Cerebellar nuclear complex (tissue), 1 donor: ENCODE measurements at places on chromosomes 2 and 18.

DNA sequence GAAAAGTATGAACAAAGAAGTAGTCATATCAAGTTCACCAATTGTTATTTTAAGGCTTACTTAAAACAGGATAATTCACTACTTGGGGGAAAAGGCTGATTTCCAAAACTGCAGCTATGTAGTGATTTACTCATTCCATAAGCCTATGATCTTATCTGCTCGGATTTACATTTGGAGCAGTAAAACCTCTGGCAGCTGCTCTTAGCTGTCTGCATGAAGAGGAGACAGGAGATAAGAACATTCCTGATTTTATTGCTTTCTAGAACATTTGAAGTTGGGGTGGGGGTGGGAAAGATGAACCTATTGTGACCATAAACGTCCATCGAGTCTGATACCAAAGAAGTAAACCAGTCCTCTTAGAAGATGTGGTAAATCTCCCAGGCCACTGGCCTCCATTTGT lies 120.9 kb downstream of the MMADHC start:
- DNase-seq: no peak

GRCh38 chr18:79729611-79730010 lies 50.0 kb downstream of the CTDP1 start:
- no peak for DNase-seq

DNA sequence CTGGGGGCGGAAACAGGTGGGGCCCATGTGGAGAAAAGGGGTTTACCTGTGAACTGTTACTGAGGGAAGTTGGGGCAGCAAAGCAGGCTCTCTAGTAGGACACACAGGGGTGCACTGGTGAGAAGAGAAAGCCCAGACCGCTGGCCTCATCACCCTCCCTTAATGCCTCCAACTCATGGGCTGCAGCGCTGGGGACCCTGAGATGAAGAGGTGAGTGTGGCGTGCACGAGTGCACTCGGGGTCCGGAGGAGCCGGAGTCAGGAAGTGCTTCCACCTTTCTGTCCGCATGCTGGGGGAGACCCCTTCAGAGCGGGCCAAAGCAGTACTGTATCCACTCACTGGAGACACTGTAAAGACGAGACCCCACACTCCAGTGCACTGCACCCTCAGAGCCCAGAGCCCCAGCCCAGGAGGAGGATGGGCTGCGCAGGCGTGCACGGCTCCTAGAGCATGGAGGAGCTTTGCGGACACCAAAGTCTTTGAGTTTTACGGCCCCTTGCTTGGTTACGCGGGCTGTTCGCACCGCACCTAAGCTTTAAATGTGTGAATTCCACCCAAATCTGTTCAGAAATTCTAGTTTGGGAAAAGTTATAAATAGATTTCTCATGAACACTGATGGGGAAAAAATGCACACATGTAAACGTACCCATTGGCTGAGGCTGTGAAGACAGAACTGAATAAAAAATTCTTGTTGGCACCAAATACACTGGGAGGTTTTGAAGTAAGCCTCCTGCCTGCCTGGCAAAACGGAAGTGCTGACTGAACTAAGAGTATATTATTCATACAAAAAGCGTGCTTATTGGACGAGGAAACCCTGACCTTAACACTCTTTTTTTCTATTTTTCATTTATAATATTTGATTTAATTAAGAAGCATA lies 45.4 kb upstream of the PPP4R1 start:
- DNase-seq: no peak

DNA sequence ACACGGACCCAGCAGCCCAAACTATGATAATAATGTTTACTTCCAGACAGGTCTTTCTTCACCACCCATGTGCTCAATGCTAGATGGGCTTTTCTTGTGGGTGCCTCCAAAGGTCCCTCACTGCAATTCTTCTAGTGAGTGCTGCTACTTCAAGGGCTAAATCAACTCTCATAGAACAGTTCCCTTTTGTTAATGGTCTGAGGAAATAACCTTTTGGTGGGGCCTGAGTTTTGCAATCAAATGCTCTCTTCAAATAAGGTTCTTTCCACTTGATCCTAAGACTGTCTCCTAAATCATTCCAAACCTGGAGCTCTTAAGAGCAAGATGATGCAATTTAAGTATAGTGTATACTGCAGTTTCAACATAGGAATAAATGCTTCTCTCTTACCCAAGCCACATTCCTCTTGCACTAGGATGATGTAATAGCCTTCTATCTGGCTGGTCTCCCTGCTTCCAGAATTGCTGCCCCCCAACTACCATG lies 6.0 kb downstream of the NEMP2 start:
- DNase-seq: no peak

GRCh38 chr2:182302174-182302573 lies 124.7 kb downstream of the PDE1A start:
- no peak for DNase-seq

DNA sequence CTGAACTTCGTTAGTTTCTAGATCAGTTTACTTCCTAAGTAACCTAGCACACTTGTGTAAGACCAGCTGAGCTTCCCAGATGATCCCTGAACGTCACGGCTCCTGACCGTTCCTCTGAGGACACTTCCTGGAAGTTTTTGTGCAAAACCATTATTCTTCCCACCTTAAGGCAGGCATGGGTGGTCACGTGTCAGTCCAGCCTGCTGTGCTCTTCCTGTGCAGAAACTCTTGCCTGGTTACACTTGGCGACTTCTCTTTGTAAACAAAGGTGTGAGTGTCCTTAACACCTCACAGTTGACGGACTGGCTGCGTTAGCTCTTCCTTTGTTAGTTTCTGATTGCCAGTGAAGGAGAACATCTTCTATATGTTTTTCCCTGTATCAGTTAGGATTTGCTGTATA lies 118.3 kb downstream of the SH3RF3 start:
- no peak for DNase-seq

- DNase-seq: no peak
Measured at GRCh38 chr18:63287691-63288220, 31.8 kb downstream of the BCL2 start.

DNA sequence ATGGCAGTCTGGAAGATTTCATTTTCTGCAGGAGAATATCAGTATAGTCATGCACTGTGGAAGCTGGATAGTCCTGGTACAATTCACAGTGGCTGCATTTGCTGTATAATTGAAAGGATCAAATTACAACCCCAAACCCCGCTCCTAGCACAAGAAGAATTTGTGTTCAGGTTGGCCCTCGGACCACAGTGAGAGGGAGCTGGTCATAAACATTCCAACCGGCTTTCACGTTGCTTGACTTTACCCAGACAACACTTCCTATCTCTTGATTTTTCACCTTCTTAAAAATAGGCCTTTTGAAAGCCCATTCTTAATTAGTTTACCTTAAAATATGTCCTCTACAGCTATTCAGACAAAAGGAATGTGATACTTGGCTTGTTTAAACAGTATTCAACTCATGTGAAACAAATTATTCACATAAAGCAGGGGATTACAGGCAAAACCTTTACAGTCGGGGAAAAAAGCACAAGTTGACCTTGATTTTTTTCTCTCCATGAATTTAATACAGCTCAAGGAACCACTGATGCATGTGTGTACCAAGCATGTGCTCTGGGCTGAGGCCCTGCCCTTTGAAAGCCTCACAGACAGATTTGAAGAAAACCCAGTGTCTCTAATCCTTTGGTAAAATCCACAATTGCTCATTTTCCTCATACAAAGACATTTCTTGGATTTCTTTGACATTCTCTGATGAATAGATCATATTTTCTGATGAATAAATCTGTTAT lies 143.0 kb upstream of the SOX11 start:
- no peak for DNase-seq

GRCh38 chr2:85785027-85785822 lies 31.4 kb downstream of the ATOH8 start:
- DNase-seq: no peak

GRCh38 chr2:109423556-109424359 lies 190.0 kb downstream of the SEPTIN10 start:
- DNase-seq: no peak

DNA sequence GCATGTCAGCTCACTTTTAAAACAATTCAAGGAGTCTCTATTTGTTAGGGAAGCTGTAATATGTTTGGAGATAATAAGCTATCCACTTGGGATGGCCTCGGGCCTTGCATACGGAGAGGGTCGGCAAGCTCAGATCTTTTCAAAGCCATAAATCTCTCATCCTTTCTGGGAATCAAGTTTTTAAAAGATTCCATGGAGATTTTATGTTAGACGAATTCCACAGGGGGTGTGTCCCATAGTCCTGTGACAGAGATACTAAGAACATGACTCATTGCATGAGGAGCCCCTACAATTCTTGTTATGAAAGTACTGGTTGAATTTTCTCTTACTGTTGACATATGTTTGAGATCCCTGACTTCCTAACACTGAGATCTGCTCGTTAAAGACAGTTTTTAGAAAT lies 108.7 kb downstream of the FEZ2 start:
- DNase-seq: no peak

GRCh38 chr2:157349949-157350515 lies 24.4 kb upstream of the ERMN start:
- no peak for DNase-seq

DNA sequence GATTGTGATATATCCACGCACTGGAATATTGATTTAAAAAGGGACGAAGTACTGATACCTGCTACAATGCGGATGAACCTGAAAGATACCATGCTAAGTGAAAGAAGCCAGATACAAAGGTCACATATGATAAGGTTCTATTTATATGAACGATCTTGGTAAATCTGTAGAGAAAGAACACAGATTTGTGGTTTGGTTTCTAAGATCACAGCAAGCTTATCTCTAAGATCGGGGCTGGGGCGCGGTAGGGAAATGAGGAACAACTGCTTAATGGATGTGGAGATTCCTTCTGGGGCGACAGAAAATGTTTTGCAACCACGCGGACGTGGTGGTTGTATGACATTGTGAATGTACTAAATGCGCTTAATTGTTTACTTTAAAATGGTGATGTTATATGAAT lies 60.1 kb downstream of the NEDD4L start:
- DNase-seq: no peak

DNA sequence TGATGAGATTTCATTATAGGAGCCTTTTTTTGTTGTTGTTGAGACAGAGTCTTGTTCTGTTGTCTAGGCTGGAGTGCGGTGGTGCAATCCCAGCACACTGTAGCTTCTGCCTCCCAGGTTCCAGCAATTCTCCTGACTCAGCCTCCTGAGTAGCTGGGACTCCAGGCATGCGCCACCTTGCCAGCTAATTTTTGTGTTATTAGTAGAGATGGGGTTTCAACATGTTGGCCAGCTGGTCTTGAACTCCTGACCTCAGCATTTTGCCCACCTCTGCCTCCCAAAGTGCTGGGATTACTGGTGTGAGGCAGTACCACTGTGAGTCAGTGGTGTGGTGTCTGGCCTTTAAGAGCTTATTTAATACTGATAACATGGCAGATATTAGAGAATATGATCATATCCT lies 60.1 kb downstream of the MOB4 start:
- DNase-seq: no peak

- DNase-seq: no peak
Measured at GRCh38 chr2:230735884-230736283, 23.2 kb downstream of the CAB39 start.

DNA sequence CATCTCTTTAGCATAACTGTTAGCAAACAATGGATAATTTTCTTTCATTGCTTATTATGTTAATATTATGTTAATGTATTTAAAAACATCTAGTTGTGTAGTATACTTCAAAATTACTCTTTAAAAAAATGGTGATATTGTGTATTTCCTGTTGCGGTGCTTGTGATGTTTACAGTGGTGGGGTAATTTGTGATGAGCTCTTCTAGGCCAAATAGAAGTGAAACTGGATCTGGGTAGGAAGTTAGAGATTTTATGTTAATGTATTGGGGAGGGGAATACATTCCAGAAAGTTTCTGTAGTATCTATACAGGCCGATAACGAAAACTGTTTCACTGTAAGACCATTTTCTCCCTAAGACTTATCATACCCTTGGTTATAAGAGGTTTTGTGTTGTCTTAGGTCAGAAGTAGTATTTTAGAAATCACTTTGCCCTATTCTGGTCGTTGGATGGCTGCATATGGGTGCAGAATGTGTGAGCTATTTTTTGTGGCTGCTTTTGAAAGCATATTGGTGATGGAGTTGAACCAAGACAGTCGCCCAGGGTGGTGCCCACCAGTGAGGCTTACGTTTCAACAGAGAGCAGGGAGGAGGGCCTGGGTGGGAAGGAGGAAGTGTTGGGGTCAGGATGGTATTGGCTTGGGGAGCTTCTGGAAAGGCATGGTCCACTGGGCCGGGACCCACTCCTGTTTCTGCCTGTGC lies 5.8 kb downstream of the TSHZ1 start:
- DNase-seq: no peak

GRCh38 chr2:127176371-127177311 lies 43.5 kb downstream of the CYP27C1 start:
- DNase-seq: no peak

DNA sequence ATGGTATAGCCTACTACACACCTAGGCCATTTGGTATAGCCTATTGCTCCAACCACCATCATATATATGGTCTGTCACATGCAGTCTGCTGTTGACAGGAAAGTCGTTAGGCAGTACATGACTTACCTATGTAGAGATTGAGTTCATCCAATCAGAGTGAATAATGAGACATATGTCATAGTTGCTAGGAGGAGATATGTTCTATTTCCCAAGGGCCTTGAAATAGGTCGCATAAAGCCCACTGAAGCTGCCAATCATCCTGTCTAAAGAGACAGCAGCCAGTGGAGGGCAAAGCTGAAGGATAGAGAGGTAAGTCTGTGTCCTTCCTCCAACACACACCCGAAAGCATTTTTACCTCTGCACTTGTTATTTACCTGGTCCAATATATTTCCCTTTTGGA lies 263.4 kb downstream of the PTPRM start:
- no peak for DNase-seq

DNA sequence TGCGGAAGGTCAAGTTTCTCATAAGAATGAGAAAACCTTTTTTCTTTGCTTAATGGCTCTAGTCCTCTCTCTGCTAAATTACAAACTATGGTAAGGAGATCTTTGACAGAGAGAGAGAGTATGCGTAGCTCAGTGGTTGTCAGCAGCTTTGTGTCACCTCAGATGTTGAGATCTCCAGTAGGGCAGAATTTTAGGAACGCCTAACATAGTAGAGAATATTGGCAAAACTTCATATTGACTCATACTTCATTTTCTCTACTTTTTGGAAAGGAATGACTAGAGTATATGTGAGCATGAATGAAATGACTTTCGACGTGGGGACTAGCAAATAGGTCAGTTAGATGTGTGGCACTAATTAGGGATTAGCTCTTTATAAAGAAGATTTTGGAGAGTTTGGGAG lies 64.0 kb downstream of the WDR7 start:
- no peak for DNase-seq

DNA sequence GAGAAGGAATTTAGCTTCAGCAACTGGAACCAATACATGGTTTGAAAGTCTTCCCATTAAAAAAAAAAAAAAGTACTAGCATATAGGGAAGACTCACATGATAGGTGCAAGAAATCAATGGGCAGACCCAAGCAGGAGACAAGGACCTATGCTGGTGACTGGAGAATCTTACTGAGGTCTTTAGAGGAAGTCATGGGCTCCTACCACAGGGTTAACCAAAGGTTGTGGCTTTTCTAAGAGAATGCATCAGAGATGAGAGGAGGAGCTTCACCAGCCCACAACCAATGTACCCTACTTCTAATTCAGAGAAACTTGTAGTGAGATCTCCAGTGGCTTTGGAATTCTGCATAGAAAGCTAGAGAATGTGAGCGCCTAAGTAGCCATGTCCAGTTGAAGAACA lies 207.4 kb downstream of the NCKAP5 start:
- DNase-seq: no peak

GRCh38 chr18:55337138-55337537 lies 250.9 kb downstream of the TCF4 start:
- DNase-seq: no peak

GRCh38 chr2:21067859-21068537 lies 24.1 kb upstream of the APOB start:
- no peak for DNase-seq
